Stimulated activated CD8-positive, alpha-beta memory T cell treated with anti-CD3 and anti-CD28 coated beads, Interleukin-7, amount 100 ng/mL, for 1 hour (primary cell): ENCODE measurements at places on chromosomes 4 and X.

DNA sequence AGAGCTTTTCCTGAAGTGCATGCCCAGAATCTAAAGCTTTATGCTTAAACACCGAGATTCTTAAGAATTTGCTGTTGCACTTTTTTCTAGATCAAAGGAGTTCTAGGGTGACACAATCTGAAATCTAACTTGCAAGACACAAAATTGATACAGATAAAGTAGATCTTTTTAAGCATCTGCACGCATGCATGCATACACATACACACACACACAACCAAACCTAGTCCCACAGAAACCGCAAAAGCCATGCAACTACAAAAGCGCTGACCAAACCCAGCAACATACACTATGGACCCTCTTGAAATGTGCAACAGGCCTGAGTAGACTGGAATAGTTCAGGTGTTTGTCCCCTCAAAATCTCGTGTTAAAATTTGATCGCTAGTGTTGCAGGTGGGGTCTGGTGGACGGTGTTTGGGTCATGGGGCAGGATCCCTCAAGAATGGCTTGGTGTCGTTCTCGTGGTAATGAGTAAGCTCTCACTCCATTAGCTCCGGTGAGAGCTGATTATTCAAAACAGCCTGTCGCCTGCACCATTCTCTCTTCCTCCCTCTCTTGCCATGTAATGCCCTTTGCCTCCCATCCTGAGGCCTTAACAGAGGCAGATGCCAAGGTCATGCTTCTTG, 52.7 kb downstream of the IRF2 start:
- no peak for DNase-seq

DNA sequence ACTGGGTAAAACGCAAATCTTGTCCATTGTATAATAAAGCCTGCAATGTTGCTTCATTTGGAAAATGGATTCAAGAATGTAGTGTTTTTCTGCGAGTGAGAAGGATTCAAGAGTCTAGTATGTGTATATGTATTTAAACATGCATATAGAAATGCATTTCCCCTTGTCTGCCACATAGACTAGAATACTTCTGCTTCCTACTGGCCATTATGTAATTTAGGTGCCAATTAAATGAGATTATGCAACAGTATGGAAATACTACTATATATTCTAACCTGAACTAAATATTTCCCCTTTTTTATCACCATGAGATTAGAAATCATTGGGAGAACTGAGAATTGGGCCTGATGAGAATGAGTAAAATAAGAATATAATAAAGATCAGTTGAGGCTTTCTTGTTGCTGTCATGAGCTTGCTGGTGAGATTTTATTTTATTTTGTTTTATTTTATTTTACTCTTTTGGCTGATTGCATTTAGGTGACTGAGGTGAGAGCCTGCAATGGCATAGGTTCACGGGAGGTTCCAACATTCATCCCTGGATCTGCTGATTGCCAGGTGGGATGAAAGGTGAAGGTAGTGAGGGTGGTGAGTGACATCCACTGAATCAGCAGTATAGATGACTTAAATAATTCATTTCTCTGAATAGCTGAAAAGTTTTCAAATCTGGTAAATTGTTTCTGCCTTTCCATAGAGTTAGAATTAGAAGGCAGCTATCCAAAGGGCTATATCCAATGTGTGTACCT, 95.6 kb upstream of the SLC4A4 start:
- DNase-seq: no peak

GRCh38 chrX:37912777-37913176, 65.4 kb upstream of the DYNLT3 start:
- DNase-seq: no peak

DNA sequence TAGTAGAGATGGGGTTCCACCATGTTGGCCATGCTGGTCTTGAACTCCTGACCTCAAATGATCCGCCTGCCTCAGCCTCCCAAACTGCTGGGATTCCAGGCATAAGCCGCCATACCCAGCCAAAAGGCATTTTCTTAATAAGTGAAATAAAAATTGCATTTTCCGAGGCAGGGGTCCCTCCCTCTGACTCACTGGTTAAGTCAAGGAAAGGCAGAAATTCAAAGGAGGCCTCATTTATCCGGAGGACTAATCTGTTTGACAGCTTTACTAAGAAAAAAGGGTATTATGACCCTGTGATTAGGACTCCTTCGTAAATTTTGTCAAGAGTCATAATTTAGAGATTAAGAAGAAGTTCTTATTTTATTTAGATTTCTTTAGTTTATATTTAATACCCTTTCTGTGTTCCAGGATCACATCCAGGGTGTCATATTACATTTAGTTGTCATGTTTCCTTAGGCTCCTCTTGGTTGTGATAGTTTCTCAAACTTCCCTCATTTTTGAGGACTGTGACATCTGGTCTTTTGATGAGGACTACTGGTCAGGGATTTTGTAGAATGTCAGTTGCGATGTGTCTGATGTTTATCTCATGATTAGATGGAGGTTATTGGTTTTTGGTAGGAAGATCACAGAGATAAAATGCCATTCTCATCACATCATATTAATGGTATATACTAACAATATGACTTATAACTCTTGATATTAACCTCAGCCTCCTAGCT, 753.7 kb upstream of the AMOT start:
- DNase-seq: no peak

GRCh38 chrX:1398431-1399340, 6.8 kb upstream of the SLC25A6 start:
- DNase-seq: no peak

- DNase-seq: no peak
Measured at GRCh38 chr4:109701566-109702410, 1.5 kb downstream of the CASP6 start.

DNA sequence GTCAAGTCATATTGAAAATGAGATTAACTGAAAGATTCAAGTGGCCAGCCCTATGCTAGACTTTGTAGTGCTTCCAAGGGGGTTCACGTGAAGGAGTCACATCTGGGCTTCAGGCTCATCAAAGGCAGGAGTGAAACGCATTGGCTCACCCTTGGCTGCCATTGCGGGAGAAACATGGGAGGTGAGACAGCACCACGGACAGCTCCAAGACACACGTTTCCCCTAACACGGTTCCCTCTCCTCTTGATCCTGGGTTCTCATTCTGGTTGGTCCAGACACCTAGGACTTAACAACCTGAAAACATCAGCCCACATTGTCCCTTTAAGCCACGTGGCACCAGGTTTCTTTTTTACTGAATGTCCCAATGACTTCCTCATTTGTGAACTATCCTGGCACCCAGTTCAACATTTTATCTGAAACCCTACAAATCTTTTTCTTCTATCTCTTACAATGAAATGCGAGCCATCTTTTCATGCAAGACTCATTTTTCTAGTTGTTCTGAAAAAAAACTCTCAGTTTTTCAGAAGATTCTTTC, 279.0 kb upstream of the VCX3A start:
- no peak for DNase-seq

- no peak for DNase-seq
Measured at GRCh38 chrX:152915541-152916241, 17.8 kb downstream of the ZNF185 start.
